ENCODE measurements at places on chromosomes 7 and 10. TPM values are rescaled to one million over a fixed set of nuclear protein-coding genes. Genes with fewer than 3 reads are reported as not detected.

Gene JAKMIP3
- 4.1 TPM for total RNA-seq

Gene TEX47
- total RNA-seq: not detected

Gene MET
- 2.9 TPM for total RNA-seq

Gene CNPY1
- total RNA-seq: under 0.01 TPM

Gene NPFFR1
- 1.2 TPM for total RNA-seq

Gene HYAL4
- total RNA-seq: not detected

Gene RADIL
- 3.3 TPM for total RNA-seq

Gene TRIP6
- total RNA-seq: 4.1 TPM

Gene SPDYE16
- 0.41 TPM for total RNA-seq

Gene AKR1D1
- total RNA-seq: not detected

Gene SPDYE2
- total RNA-seq: not detected

Gene BUD31
- total RNA-seq: 68.5 TPM

Gene ZNF680
- total RNA-seq: 59.1 TPM

Gene C7orf25
- total RNA-seq: 8.6 TPM

Gene CPEB3
- 21.2 TPM for total RNA-seq

Gene TAS2R4
- 2.0 TPM for total RNA-seq

Gene C10orf53
- not detected for total RNA-seq

Gene CCDC136
- total RNA-seq: 38.3 TPM

Gene ZNF212
- total RNA-seq: 6.1 TPM

Gene NUDT13
- total RNA-seq: 0.41 TPM

Gene CCL24
- total RNA-seq: not detected

Gene RBM20
- total RNA-seq: 0.41 TPM
